EL (cell line): ENCODE measurements at places on chromosomes 12 and 14.

GRCh38 chr12:54039417-54040147, 6.7 kb downstream of the HOXC5 start:
- DNase-seq = no peak

DNA sequence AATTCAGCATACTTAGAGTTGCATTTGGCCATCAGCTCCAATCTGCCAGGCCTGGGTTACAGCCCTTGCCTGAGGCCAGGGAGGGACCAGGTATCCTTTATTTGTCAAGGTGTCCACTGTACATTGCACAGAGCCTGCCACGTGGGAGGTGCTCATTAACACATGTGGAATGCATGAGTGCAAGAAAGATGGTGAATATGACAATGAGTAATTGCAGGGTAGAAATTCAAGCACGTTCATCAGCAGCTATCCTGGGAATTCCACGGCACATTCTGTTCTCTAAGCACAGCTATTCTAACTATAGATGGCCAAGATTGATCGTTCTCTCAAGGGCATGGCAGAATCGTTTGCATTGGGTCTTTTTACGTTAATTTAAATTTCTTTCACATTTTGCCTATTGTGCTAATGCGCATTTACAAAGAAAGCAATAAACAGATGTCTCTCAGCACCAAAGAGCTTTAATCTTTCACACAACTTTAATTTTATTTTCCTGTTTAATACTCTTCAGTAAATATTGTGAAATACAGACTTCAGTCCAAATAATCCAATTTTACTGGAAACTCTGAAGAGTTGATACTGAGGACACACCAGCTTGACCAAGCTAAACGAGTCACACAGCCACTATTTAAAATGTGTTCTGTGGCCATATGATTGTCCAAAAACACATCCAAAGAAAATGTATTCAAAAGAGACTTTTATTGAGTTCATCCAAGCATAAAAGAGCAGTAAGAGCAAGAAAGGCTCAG, 1025.7 kb upstream of the TMEM132C start:
- peak; percentile 32 for DNase-seq

DNA sequence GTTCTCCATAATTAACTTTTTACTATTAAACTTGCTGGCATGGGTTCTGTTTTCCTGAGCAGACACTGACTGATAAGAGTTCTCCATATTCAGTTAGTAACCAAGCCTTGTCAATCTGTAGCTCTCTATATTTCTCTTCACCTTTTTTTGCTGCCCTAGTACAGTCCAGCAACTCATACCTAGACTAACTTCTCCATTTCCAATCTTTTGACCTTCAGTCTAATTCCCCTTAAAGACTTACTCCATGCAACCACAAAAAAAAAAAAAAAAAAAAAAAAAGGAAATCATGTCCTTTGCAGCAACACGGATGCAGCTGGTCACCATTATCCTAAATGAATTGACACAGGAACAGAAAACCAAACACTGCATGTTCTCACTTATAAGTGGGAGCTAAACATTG, 125.7 kb upstream of the KRAS start:
- DNase-seq = no peak

DNA sequence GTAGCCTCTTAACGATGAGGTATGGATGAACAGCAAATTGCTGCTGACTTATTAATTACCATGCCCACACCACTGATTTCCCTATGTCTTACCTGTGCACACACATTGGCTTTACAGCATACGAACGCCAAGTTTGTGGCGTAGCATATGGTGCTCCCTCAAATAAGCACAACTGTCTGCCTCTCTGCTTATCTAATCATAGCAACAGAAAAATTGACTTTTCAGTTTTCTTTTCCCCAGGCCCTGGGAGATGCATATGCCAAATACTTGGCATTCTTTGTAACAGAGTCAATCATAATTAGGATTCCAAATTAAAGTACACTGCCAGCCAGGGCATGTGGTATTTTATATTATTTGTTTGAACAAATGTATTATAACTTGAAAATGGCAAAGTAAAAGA, 625.5 kb downstream of the DIO2 start:
- DNase-seq = peak; percentile 89

GRCh38 chr12:11787933-11788849, 138.7 kb downstream of the ETV6 start:
- no peak for DNase-seq

DNA sequence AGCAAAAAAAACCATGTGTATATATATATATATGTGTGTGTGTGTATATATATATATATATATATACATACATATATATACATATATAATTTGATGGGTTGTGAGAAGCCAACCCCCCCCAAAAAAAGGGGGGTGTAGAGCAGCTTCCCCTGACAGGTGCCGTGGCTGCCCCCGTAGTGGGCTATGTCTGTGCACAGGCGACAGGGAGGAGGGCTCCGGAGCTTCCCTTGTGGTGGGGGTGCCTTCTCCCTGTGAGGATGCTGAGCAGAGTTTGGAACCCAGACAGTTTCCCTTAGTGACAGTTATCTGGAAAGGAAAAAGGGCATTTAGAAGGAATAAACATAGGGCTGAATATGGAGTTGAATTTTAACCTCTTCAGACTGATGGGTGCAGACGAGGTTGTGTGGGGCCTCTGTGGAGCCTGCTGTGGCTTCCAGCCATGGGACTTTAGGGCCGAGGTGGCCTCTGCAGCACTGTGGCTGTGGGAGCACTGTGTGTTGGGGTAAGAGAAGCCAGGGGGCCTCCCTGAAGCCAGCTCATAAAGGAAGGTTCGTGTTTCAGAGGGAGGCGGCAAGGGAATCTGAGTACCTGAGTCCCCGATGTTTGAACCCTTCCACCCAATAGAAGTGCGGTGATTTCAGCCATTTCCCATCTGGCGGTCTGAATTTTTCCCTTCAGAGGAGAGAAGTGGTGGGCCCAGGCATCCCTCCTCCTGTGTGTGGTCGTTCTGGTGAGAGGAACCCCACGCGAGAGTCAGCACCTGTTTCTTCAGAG, 19.8 kb downstream of the XRCC3 start:
- DNase-seq = no peak

- no peak for DNase-seq
Observed at GRCh38 chr12:5213336-5213735, 169.7 kb downstream of the KCNA5 start.

DNA sequence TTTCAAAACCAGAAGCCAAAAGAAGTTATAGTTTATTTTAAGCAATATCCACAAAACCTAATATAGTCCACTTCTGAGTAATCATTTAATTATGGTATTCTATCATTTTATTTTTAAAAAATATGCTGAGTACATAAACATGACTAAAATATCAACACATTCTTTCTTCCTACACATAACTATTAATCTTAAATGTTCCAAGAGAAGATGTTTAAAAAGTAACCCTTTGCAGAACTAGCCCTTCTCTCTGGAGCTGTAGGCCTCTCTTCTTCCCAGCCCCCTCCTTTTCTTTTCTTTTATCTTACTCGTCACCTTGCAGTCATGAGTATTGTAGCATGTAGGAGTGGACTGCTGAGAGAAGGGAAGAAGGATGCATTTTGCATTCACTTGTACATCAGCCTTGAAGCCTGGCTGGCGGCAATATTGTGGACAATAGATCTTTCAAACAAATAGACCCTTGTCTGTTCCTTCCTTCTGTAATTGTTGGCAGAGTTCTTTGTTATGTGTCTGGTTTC, 941.9 kb downstream of the NRXN3 start:
- peak; percentile 19 for DNase-seq

- no peak for DNase-seq
Observed at GRCh38 chr12:38508246-38508645, 191.7 kb downstream of the ALG10B start.

GRCh38 chr14:64209444-64210131, 84.6 kb downstream of the ESR2 start:
- DNase-seq = no peak

DNA sequence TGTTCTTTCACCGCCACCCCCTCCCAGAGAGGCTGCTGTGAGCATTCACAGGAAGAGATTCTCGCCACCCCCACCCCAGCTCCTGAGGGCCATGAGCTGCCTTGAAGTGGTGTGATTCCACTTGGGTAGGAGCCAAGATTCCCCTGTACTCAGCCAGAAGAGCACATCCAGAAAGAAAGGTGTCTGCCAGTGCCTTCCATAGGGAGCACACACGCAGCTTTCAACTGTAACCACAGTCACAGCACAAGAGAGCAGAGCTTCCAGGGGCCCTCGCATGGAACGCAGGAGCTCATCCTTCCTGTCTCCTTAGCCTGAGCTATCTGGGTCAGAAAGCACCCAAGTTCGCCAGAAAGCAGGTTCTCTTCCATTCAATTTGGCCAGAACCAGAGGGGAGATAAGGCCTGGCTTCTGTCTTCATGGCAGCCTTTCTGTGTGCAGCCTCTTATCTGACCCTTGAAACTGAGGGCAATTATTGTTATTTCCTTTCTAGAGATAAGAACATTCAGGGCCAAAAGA, 66.6 kb upstream of the SCN8A start:
- no peak for DNase-seq

DNA sequence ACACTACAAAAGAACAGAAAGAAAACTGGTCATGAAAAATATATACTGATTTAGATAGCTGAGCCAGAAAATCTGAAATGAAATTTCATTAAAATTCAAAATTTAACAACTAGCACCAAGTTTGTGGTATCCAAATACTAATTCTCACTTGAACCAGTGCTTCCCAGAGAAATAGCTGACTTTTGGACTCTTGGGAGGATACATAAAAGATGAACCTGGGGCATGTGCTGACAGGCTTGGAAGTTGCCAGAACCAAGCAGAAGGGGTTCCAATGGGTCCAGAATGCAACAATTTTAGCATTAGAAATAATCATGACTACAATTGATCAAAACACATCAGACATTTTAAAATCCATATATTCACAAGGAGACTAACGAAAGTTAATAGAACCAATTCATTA, 175.0 kb downstream of the MDGA2 start:
- DNase-seq = no peak

DNA sequence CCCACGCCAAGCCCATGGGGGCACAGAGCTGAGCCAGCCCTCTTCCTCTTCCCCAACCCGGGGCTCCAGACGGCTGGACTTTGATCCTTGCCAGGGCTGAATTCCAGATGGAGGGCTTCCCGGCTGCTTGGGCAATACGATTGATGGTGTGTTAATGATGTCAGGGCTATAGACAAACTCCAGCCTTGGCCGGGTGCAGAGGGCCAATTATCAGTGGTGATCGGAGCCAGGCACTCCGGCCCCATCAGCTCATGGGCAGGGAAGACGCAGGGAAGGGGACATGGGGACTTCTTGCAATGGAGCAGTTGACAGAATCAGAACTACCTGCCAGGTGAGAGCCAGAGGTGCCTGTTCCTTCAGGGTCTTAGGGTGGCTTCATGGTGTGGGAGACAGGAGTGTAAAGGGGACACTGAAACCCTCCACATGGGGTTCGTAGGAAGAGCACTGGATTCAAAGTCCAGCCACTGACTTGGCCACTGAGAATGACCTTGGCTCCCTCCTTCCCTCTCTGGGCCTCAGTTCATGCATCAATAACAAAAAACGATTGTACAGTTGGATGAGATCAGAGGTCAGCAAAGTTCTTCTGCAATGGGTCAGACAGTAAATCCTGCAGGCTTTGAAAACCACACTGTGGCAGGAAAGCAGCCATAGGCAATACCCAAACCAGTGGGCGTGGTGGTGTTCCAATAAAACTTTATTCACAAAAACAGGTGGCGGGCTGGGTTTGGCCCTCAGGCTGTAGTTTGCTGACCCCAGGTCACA, 333.7 kb downstream of the MED13L start:
- no peak for DNase-seq

DNA sequence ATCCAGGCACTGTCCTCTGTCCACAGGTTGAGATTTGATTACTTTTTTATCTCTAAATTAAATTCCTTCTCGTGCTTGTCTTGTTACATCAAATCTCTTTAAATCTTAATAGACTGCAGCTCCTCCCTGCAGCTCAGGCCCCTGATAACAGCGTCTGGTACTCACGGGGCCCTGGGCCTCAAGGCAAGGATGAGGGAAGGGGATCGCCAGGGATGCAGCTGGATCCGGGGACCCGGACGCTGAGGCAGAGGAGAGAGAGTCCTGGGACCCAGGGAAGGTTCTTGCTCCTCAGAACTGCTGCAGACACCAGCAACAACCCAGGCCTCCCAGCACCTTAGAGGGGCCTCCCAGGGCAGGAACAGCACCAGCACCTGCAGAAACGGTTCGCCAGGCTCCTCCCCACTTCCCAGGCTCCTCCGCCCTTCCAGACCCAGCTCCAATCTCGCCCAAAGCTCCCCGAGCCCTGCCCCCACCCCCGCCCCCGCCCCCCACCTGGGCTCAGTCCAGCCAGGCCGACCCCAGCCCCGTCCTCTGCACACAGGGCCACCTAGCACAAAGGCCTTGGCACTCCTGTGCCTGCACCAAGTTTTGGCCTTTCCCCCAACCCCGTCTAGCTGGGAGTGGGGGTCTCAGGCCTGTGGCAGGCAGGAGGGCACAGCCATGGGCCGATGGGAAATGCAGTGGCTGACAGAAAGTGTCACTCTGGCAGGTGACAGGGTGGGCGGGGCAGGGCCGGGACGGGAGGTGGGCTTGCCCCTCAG, 60.3 kb upstream of the GALNT9 start:
- no peak for DNase-seq

DNA sequence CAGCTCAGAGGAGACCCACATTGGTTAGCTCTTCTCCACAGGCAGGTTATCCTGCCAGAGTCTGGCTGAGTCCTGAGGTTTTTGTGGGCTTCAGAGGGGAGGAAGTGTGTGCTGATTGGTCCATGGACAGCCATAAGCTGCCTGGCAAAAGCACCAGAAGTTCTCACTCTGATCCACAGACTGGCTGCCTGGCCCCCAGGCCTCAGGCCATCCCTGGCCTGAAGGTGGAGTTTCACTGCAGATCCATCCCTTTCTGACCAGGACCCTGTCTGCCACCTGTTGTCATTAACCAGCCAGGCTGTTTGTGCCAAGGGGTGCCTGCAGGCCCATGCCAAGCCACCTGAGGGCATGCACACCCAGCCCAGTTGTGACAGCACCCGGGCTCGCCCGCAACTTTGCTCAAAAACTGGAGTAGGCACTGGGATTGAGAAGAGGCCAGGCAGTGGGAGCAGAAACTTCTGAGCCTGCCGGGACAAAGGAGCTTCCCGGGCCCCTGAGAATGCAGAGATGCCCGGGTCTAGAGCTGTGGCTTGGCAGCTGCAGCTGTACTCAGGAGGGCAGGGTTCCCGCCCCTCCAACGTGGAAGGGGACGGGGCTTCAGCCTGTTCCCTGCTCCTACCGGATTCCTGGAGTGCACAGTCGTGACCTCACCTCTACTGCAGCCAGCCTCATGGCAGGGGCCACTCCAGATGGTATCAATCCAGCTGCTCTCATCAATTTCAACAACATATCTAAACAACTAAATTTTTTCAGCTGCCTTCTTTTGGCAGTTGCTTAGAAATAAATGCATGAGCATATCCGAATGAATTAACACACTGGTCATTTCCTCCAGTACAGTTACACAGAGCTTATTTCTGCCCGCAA, 1277.3 kb downstream of the SLC16A7 start:
- no peak for DNase-seq

- DNase-seq = no peak
Observed at GRCh38 chr14:36946872-36947271, 225.5 kb downstream of the SLC25A21 start.
